CD4-positive, alpha-beta memory T cell (primary cell): ENCODE measurements at places on chromosomes 2 and 18. TPM values are rescaled to one million over a fixed set of nuclear protein-coding genes. Genes with fewer than 3 reads are reported as not detected.

The KCNF1 gene
- total RNA-seq: not detected

The MC5R gene
- not detected for total RNA-seq

The ZNF521 gene
- not detected for total RNA-seq

DNA sequence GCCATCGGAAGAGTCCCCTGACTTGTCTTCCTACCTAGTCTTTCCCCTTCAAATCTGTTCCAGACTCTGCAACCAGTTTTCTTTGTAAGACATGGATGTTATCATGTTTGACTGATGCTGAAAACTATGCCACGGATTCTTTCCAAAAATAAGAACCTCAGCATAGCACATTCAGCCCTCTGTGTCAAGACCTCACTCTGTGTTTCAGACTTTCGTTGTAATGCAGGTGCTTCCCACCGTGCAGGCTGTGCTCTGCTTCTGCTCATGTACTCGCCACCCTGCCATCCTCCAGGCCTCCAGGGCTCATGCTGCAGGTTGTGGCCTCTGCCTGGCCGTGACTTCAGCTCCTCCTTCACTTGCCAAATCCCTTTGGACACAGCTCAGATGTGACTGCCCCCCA, 347.0 kb upstream of the RAB12 start:
- H3K4me1 ChIP-seq: no peaks in the 10 kb centered on the region
- no peak for DNase-seq
- no peaks in the 10 kb centered on the region for H3K27me3 ChIP-seq
- H3K27ac ChIP-seq: no peak overlapping the region

- DNase-seq: peak; percentile 54
- peak overlapping the region; percentile 62 for H3K27ac ChIP-seq
- H3K27me3 ChIP-seq: no peaks in the 10 kb centered on the region
- H3K4me3 ChIP-seq: no peak overlapping the region
- no peaks in the 10 kb centered on the region for H3K36me3 ChIP-seq
- H3K4me1 ChIP-seq: peaks cover 49% of the 10 kb centered on the region
Observed at GRCh38 chr2:9739531-9739964, 103.7 kb upstream of the TAF1B start.

GRCh38 chr18:50405582-50406271, 30.9 kb downstream of the SKA1 start:
- H3K27ac ChIP-seq: no peak overlapping the region
- H3K36me3 ChIP-seq: no peaks in the 10 kb centered on the region
- H3K4me1 ChIP-seq: no peaks in the 10 kb centered on the region
- no peak overlapping the region for H3K4me3 ChIP-seq
